ENCODE measurements at places on chromosomes 5 and 9.

DNA sequence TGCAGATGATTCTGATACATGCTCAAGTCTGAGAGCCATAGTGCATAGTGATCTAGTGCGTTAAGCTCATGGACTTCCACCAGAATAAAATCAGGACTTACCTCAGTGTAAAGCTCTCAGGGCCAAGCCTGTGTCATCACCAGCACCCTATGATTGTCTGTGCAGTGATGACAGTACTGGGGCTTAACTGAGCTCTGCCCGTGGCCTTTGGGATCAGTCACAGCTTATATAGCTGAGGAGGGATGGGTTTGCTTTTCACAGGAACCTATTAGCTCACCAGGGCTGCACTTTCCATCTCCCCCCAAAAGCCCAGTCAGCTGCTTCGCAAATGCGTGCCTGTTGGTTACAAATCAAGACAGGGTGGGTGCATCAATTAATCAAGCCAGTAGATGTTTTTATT lies 246.9 kb downstream of the NR3C1 start:
- no peak for DNase-seq

- DNase-seq: no peak
Measured at GRCh38 chr9:76257311-76257710, 136.9 kb downstream of the RFK start.

- DNase-seq: no peak
Measured at GRCh38 chr9:89398621-89399020, 80.3 kb downstream of the SECISBP2 start.

GRCh38 chr5:133801955-133802751 lies 166.3 kb downstream of the C5orf15 start:
- DNase-seq: peak; percentile 14

DNA sequence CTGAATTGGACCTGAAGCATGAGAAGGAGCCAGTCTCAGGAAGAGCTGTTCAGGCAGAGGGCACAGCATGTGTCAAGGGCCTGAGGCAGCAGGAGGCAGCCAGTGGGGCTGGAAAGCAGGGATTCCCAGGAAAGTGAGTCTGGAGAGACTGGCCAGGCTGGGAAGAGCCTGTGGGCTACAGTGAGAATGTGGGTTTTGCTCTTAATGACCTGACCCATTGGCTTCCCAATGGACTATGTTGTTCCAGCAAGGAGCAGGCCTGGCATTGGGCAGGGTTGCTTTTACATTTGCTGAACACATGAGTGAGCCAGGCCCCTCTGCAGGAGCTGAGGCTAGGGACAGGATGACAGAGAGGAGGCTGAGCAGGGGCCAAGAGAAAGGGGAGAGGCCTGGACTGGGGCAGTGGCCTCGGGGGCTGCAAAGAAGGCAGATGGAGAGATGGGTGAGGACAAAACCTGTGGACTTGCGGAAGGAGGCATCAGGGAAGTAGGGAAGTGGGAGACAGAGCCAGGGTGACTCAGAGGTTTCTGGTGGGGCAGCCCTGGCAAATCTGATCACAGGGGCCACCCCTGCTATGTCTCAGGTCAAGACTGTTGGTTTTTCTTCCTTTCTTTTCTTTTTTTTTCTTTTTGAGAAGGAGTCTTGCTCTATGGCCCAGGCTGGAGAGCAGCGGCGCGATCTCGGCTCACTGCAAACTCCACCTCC lies 65.9 kb upstream of the NEK6 start:
- DNase-seq: no peak

GRCh38 chr5:148913493-148913892 lies 87.1 kb downstream of the ADRB2 start:
- DNase-seq: no peak

DNA sequence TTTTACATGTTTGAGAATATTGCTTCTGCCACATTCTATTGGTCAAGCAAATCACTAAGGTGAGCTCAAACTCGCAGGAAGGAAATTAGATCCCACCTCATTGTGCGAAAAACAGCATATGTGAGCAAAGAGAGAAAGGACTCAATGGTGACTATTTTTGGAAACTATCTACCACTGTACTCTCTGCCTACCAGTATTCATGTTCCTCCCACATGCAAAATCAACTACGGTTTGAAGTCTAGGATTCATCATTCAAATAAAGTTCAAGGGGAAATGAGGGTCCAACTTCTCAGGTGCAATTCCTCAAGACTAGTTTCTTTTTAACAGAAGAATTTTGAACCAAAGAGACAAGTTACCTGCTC lies 60.6 kb downstream of the FAM174A start:
- no peak for DNase-seq

DNA sequence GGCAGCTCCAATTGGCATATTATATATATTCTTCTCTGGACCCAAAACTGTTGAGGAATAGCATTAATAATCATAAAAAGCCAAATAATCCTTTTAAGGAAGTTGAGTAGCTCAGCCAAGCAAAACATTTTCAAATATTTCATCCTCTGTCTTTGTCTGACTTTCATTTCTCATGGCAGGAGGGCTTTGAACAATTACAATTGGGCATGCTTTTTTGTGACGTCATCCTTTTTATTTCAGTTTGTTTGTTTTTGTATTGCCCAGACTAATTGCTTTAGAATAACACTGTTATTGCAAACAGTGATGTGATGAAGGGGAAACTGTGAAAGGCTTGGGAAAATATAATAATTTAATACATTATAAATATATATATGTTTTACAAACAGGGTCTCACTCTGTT lies 65.2 kb upstream of the MAP1B start:
- no peak for DNase-seq

DNA sequence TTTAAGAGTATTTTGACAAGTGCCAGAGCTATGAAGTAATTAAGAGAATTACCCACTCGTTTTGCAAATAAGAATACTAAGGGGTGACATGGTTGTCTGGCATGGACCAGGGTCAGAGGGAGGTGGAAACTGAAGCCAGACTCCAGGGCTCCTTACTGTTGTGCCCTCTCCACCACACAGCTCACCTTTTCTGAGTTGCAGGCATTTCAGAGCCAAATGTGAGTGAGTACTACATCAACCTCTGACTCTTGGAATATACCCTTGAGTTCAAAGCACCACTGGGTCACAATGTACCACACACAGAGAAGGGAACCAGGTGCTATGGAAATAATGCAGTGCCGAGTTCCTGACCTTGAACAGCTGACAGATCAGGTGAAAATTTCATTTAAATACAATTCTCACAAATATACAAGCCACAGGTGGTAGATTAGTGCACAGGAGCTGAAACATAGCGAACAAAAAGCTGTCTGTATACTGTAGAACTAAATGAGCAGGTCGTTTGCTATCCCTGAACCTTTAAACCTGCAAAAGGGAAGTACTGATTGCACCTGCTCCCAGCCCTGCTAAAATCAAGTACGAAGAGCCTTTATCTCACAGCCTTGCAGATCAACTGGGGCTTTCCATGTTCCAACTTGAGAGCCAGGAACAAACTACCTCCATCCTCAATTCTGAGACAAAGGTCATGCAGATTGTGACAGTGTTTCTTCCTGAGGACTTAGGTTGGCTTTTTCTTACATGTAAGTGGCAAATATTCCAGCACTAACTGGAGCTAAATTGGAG lies 57.0 kb downstream of the GOLM1 start:
- no peak for DNase-seq

- DNase-seq: no peak
Measured at GRCh38 chr9:93250185-93250584, 66.2 kb downstream of the WNK2 start.

- DNase-seq: no peak
Measured at GRCh38 chr5:73152411-73153388, 20.3 kb upstream of the TMEM174 start.

GRCh38 chr5:160627921-160628618 lies 206.4 kb downstream of the PTTG1 start:
- no peak for DNase-seq

- DNase-seq: peak; percentile 70
Measured at GRCh38 chr9:110217656-110218099, 9.7 kb upstream of the C9orf152 start.

- DNase-seq: no peak
Measured at GRCh38 chr5:142364251-142365145, 39.7 kb upstream of the SPRY4 start.

GRCh38 chr9:71506821-71507220 lies 261.5 kb downstream of the CEMIP2 start:
- peak; percentile 12 for DNase-seq

DNA sequence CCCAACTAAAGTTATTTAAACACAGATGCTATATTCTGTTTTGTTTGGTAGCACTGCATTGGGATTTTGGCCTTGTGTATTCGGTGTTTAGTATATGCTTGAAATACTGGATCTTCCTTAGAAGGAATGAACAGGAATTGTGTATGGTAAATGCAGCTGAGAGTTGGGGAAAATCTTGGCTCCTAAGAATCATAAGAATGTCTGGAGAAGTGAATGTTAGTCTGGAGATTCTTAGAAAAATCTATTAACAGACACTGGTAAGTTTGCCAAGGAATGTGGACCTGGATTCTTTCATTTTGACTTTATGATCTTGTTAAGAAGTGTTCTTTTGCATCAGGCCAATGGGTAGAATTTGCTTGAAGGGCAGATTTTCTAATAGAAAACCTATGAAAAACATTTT lies 38.9 kb downstream of the SNX30 start:
- peak; percentile 90 for DNase-seq

GRCh38 chr9:136961279-136962065 lies 9.4 kb downstream of the LCN12 start:
- no peak for DNase-seq

DNA sequence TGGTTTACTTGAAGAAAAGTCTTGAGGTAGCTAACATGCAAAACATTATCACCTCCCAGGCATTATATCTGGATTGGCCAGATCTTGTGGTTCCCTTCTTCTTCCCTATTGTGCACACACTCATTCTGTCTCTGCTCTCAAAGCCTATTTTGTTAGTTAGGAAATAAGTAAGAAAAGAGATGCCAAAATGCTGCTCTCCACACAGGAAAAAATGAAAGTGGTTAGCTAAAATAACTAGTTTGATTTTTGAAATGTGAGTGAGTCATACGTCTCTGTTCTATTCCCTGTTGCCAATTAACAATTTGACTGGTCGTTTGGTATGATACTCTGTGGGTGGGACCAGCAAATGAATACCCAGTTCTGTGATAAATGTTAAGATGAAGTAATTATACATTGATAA lies 28.1 kb downstream of the LMNB1 start:
- peak; percentile 75 for DNase-seq

- DNase-seq: no peak
Measured at GRCh38 chr5:39368116-39368515, 3.8 kb upstream of the C9 start.

GRCh38 chr5:54045077-54045792 lies 265.1 kb downstream of the ARL15 start:
- DNase-seq: no peak

GRCh38 chr9:89799221-89799620 lies 194.4 kb downstream of the GADD45G start:
- no peak for DNase-seq

GRCh38 chr9:37639841-37640240 lies 10.9 kb upstream of the FRMPD1 start:
- DNase-seq: no peak

GRCh38 chr9:77806741-77807140 lies 158.6 kb upstream of the GNA14 start:
- no peak for DNase-seq

DNA sequence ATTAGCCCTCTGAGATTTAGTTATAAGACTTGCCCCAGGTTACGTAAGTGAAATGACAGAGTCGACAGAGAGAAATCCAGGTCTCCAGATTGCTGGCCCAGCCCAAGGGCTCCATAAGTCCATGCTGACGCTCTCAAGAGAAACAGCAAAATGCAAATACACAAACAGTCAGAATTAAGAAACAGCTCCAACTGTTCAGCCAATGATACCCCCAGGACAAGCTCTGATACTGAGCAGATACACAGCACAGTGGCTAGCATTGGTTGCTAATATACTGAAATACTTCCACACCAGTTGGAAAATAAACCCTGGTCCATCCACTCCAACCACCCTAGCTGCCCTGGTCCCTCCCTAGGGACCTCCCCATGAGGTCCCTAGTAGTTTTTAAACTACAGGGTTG lies 94.2 kb downstream of the CDK5RAP2 start:
- DNase-seq: no peak

GRCh38 chr9:114953046-114953445 lies 22.7 kb upstream of the TNFSF8 start:
- no peak for DNase-seq

- no peak for DNase-seq
Measured at GRCh38 chr5:51043745-51044144, 339.5 kb upstream of the ISL1 start.

All from fibroblast of lung (primary cell).